Stimulated activated CD4-positive, alpha-beta T cell treated with anti-CD3 and anti-CD28 coated beads, Interleukin-1b, Interleukin-23, amount 100 ng/mL, for 4 hours (primary cell): ENCODE measurements at places on chromosomes 1 and 21.

GRCh38 chr1:226420897-226421296, 13.0 kb upstream of the PARP1 start:
- DNase-seq: no peak

GRCh38 chr1:226575739-226576378, 27.3 kb downstream of the STUM start:
- no peak for DNase-seq

GRCh38 chr1:55333461-55333860, 118.3 kb upstream of the USP24 start:
- no peak for DNase-seq

DNA sequence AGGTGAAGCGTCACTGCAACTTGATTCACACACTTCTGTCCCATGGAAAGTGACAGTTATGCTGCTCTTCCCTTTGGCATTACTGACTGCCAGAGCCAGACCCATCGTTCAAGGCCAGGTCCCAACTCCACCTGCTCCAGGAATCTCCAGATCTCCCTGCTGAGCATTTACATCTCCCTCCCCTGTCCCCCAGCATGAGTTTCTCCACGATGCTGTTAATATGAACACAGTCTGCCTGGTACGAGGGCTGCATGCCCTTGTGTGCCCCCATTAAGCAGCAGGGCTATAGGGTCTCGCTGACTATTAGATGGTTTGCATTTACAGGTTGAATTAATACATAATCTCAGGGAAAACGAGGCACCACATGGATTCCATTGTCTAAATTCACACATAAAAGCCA, 4.3 kb downstream of the F3 start:
- DNase-seq: no peak

DNA sequence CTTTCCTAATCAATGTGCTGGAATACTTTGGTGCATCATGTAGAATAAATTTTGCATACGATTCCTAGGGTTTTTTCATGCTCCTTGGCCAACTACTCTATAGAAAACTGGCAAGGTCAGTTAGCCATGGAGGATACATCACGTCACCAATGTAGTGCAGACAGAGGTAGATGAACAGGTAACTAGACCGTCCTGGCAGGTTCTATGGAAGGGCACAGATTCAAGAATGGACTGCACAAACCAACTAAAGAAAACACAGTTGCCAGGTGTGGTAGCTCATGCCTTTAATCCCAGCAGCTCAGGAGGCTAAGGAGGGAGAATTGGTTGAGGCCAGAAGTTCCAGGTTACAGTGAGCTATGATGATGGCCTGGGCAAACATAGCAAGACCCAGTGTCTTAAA, 9.9 kb downstream of the MTF1 start:
- DNase-seq: no peak
